ENCODE measurements at places on chromosomes 5 and 9.
A peak's percentile ranks its signal among the peaks of the same experiment; 100 is the strongest.

DNA sequence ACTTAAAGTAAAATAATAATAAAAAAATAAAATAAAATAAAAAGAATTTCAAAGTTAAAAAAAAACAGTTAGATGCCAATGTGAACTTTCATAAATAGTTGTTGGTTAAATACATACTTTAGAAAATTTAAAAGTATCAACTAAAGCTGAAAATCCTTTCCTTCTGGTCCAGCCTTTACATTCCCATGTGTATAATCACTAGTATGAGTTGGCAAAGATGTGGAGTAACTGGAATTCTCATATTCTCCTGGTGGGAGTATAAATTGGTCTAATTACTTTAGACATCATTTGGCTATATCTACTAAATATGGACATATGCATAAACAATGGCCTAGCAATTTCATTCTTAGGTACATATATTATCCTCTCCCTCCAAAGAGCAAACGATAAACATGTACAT, 619.9 kb downstream of the PTPRD start:
- no peak for DNase-seq

DNA sequence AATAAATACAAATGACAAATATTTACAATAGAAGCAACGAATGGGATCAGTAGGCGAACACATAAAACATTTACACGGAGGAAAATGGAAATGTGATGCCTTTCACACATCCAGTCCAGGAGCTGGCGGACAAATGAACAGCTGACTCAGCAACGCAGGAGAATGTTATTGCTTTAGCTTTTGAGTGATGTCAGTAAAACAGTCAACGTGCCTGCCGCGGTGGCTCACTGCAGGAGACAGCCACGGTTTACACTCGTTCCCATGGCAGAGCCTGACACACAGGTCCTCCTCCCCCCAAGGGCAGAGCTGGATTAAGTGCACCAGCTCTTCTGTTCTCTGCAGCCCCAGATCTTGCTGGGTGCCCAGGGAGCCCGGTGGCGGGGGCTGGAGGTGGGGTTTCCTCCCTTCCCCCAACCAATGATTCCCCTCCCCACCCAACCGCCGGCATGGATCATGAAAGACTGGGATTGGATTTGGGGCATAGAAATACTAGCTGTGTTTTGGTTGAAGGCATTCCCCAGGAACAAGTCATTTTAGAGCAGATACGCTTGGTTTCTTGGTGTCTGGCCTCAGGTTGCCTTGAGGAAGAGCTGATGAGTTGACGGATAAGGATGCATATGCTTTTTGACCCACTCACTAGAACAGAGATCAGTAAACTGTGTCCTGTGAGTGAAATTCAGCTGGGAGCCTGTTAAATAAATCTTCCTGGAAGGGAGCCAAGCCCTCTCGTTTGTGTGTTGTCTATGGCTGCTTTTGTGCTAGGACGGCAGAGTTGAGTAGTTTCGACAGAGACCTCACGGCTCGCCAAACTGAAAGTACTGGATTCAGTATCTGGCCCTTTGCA, 12.5 kb downstream of the STC2 start:
- DNase-seq, result peak; percentile 24

DNA sequence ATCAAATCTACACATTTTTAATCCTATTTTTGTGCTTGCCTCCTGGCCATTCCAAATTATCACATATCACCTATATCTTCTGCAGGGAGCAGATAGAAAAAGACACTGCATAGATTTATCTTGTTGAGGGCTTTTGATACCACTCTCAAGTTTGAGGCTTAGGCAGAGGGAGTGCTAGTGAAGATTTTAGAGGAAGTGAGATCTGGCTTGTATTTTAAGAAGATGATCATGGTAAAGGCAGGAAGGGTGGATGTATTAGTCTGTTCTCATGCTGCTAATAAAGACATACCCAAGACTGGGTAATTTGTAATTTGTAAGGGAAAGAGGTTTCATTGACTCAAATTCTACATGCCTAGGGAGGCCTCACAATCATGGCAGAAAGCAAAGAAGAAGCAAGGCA, 220.9 kb upstream of the TUT7 start:
- DNase-seq, result no peak

DNA sequence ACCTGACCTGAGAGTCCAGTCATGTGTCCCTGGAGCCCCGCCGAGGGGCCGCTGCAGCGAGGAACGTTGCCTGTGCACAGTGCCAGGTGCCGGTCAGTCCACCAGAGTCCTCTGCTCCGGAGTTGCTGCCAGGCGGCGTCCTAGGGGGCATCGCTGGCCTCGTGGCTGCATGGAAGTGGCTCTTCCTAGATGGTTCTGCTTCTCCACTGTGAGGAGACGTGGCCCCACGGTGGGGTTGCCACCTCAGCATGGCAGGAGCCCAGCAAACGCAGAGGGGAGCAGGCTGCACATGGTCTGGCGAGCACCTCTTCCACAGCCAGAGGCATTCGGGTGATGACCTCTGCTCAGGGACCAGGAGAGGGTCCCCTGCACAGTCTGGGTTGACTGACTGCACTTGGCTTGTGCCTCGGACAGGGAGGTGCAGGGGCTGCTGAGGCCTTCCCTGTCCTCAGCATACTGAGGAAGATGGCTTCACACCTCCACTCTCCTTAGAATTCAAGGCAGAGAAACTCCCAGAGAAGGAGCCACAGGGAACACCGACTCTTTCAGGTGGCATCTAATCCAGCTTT, 25.9 kb upstream of the POMT1 start:
- DNase-seq, result no peak

DNA sequence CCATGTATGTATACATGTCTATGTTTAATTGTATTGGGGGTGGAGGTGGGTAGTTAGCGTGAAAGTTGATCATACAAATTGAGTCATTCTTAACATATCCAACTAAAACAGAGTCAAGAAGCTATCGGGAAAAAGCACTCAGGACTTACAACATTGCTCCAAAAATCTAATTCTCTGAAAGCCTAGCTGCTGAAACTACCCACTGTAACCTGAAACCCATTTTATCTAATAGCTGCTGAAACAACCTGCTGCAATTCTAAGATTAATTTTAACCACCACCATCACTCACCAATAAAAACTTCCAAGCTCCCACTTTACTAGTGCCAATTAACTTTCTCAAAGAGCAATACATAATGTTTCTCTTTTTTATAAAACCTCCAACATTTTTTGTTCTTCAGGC, 32.2 kb downstream of the KCNV2 start:
- no peak for DNase-seq

DNA sequence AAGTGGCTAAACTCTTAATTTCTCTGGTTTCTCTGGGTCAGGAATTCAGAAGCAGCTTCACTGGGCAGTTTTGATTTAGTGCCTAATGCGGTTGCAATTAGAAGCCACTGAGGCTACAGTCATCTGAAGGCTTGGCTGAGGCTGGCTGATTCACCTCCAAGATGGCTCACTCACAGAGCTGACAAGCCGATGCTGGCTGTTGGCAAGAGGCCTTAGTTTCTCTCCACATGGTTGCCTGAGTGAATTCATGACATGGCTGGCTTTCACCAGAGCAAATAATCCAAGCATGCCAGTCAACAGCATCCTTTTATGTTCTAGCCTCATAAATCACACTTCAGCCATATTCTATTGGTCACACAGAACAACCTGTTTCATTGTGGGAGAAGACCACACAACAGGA, 2.8 kb upstream of the CDK7 start:
- DNase-seq, result no peak

GRCh38 chr5:116358911-116359418, 215.7 kb downstream of the SEMA6A start:
- DNase-seq, result no peak

- no peak for DNase-seq
These were observed 64.0 kb upstream of the ERBIN start for GRCh38 chr5:65862384-65862783.

GRCh38 chr9:129317179-129318011, 139.3 kb upstream of the IER5L start:
- peak; percentile 32 for DNase-seq

GRCh38 chr9:87193925-87194868, 246.9 kb upstream of the GAS1 start:
- DNase-seq, result no peak

DNA sequence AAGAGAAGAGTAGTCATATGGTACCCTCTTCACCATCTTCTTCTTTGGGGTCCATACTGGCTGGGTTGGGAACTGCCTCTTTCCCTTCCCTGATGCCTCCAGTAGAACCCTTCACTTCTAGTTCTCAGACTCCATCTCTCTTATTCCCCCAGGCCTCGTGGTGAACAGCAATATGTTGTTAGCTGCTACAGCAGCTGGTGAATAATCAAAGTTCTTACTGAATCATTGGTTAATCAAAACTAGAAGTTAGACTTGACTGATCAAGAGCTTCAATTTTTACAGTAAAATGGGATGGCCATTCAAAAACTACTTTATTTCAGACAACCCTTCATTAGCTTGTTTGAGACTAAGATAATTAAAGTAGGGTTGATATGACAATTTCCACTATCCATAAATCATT, 190.9 kb upstream of the GNA14 start:
- no peak for DNase-seq

DNA sequence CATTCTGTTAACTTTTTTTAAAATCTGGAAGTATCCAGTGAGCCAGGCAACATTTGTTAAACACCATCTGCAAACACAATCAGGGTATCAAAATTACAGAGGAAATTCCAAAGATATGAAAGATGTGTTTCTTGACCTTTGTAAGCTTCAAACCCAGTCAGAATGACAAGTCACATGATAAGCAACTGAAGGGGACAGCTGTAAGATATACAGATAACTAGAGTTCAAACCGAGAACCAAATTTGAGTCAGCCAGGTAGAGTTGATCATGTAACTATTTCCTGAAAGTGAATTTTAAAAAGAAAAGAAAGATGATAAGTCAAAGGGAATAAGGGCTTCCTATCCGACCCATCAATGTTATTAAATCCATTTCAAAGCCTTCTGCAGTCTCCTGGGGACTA, 196.2 kb downstream of the DEPDC1B start:
- no peak for DNase-seq

GRCh38 chr5:65978251-65978650, 51.9 kb downstream of the ERBIN start:
- no peak for DNase-seq

GRCh38 chr5:180316586-180316985, 24.7 kb upstream of the MAPK9 start:
- no peak for DNase-seq

GRCh38 chr9:134871697-134872340, 8.8 kb upstream of the FCN2 start:
- DNase-seq, result no peak

GRCh38 chr5:176902911-176903664, 3.9 kb upstream of the HK3 start:
- no peak for DNase-seq

DNA sequence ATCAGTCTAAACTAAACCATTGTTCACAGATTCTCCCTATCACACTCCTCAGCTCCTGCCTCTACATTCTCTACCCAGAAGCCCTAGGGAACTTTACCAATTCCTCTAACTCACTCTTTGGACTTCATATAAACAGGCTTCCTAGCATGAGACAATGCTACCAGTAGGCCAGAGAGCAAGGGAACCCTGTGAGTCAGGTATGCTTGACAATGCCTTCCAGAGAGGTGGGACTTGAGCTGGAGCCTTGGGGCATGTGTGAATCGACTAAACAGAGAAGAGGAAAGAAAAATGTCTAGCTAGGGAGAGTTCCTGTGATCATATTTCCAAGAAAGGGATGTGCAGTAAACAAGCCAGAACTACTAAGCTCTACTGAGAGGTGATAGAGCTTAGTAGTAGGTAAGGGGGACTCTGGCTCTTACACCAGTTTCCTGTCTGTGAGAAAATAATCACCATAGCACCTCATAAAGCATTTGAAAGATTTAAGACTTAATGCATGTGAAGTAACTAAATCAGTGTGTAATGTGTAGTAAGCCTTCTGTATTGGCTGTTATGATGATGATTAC, 6.4 kb upstream of the RFK start:
- DNase-seq, result no peak

- DNase-seq, result peak; percentile 77
These were observed 1.2 kb upstream of the RNF38 start for GRCh38 chr9:36401164-36401740.

GRCh38 chr5:139642213-139642612, 5.9 kb upstream of the CXXC5 start:
- DNase-seq, result no peak

DNA sequence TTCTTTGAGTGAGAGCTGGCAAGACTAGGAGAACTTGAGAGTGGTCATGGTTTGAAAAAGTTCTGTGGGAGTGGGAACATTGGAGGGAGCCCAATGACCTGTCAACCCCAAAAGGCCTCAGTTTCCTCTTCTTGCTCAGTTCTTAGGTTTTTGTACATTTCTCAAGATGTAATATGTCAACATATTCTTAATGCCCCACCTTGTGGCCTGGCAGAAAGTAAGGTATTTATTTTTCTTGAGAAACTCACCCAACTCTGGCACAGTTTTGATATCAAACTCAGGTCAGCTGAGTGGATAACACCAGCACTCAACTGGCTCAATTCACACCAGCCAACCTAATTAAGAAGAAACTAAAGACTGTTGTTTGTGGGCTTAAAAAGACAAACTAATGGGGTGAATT, 123.0 kb upstream of the SLC27A6 start:
- DNase-seq, result no peak

DNA sequence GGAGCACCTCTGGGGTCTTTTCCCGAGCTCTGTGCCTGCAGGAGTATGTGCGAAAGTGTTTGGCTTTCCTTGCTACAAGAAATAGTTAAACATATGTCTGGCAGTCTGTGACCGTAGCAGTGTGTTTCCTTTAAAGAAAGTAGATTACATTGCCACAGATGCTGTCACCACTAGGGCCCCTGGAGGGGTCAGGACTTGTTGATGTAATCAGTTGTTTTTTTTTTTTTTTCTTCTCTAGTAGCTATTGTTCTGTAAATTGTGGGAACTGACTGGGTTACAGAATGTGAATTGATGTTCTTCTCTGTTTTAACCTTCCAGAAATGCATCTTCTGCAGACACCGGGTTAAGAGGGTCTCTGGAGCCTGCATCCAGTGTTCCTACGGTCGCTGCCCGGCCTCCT, 345.6 kb downstream of the KDM4C start:
- no peak for DNase-seq

DNA sequence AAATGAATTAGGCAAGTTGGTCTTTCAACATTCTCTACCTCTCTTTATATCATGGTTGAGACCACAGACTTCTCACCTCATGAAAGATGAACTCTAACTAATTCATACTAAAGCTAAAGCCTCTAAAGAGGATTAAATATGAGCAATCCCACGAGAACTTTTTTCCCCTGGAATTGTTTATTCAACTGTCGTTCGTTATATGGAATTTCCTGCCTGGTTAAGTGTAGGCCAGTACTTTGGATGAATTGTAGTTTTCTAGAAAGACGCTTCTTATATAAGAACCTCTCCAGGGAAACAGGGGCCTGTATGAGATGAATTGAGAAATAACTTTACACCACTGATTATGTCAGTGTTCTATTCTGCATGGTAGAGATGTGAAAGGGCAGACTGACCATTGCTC, 42.9 kb downstream of the PDCD1LG2 start:
- no peak for DNase-seq

All from NCI-H774 (cell line).